Hepatocyte (in vitro differentiated cells): ENCODE measurements at places on chromosomes 3 and 15.

DNA sequence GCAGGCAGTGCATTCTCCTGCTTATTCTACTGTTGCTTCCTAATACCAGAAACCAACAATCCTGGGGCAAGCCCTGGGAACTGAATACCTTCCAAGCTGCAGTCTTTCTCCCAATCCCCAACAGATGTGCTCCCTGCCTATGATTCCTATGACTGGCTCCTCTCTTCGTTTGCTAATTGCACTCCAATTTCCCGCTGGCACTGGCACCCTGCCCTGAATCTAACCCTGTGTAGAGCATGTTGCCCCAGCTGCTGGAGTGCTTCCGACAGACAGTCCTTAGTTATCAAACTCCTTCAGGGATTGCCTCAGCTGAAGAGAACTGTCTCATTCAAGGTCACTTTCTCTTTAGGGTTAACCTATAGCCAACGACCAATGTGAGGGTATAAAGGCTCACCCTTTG, 214.1 kb downstream of the NECTIN3 start:
- no peak for DNase-seq

GRCh38 chr15:64702816-64703631, 72.4 kb downstream of the RBPMS2 start:
- peak; percentile 98 for DNase-seq

- DNase-seq = no peak
These were observed 126.4 kb downstream of the SHQ1 start for GRCh38 chr3:72721683-72722381.

- no peak for DNase-seq
These were observed 87.4 kb downstream of the BCHE start for GRCh38 chr3:165749821-165750220.

DNA sequence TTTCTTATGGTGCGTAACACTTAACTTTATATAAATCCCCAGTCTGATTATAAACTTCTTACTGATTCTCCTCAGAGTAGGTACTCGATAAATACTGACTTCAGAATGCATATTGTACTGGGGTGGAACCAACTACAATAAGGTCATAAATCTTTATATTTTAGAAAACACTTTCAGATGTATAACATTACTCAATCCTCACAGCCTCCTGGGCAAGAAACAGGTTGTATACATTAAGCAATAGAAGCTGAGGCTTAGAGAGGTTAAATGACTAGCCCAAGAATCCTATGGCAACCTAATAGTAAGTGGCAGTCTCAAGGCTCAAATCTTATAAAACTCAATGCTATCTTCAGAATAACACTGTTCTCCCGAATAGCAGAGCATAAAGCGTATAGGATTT, 9.1 kb downstream of the VPS13C start:
- DNase-seq = no peak

- DNase-seq = no peak
These were observed 54.8 kb downstream of the MYO9A start for GRCh38 chr15:72063186-72063585.

GRCh38 chr3:185423178-185423577, 60.2 kb downstream of the MAP3K13 start:
- no peak for DNase-seq

GRCh38 chr3:124559846-124560574, 170.2 kb upstream of the UMPS start:
- DNase-seq = peak; percentile 91

DNA sequence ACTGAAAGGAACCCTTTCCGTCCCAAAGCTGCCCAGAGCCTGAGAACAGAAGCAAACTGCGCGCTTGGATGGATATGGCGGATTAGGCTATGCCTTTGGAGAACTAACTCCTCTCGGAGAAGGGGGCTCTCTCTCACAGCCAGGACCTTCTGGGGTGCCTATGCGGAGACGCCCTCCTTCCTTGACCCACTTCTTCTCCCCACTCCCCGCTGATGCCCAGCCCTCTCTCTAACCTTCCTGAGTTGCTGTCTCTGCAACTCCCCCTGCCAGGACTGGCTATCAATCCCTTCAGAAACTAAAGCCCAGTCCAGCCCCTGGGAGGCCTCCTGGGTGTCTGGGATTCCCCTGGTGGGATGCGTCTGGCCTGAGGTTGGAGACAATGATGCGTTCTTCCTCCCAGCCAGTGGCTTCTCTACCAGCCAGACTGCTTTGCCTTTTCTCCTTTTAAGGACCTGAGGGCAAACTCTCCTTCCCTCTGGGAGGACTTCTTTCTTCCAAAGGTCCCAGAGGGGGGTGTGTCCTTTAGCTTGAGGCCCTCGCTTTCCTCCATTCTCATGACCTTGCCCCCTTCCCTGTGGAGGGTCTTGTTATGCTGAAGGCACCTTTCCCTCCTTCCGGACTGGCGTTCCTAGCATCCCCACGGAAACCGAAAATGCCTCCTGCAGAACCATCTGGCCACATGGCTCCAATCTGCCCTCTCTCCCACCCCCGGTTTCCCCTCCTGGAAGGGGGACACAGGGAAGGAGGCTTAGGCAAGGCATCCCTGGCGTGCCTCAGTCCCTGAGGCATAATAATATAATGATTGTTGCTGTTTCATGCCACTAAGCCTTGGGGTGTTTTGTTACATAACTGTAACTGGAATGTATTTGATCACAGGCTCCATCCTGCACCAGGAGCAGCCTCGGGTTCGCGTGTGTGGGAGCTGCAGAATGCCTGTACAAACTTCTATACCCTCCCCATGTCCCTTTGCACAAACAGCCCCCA, 63.4 kb upstream of the C15orf39 start:
- no peak for DNase-seq

GRCh38 chr3:158295771-158296170, 185.9 kb downstream of the RSRC1 start:
- no peak for DNase-seq

DNA sequence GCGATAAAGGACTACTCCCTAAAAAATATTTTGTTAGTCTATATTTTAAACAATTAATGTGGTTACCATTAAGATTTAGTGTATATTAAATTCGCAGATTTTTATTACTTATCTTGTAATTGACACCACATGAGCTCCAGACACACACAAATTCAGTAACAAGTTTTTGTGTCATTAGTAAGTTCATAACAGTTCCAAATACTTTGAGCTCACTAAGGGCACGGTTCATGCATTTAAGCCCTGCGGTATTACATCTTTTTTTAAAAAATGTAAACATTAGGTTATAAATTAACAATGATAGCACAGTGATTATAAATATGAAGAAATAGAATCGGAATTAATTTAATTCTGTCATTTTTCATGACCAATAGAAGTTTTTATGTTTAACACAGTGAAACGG, 317.3 kb downstream of the ZNF385D start:
- no peak for DNase-seq

DNA sequence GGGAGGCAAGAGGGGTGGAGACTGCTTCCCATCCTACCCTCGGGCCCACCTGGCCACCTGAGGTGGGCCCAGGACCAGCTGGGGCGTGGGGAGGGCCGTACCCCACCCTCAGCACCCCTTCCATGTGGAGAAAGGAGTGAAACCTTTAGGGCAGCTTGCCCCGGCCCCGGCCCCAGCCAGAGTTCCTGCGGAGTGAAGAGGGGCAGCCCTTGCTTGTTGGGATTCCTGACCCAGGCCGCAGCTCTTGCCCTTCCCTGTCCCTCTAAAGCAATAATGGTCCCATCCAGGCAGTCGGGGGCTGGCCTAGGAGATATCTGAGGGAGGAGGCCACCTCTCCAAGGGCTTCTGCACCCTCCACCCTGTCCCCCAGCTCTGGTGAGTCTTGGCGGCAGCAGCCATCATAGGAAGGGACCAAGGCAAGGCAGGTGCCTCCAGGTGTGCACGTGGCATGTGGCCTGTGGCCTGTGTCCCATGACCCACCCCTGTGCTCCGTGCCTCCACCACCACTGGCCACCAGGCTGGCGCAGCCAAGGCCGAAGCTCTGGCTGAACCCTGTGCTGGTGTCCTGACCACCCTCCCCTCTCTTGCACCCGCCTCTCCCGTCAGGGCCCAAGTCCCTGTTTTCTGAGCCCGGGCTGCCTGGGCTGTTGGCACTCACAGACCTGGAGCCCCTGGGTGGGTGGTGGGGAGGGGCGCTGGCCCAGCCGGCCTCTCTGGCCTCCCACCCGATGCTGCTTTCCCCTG, 2.2 kb upstream of the FES start:
- no peak for DNase-seq

GRCh38 chr15:51299187-51300015, 39.0 kb downstream of the CYP19A1 start:
- DNase-seq = peak; percentile 33

GRCh38 chr3:42530073-42530472, 27.6 kb downstream of the VIPR1 start:
- no peak for DNase-seq

GRCh38 chr3:149646181-149646766, 11.6 kb downstream of the WWTR1 start:
- no peak for DNase-seq

- peak; percentile 55 for DNase-seq
These were observed 435 bp downstream of the RAB27A start for GRCh38 chr15:55289011-55289745.

GRCh38 chr3:27985369-27986035, 255.9 kb upstream of the CMC1 start:
- DNase-seq = no peak

- DNase-seq = no peak
These were observed 195.8 kb downstream of the CD47 start for GRCh38 chr3:107894998-107895397.

GRCh38 chr3:105957722-105958121, 88.9 kb upstream of the CBLB start:
- DNase-seq = no peak

GRCh38 chr3:66642484-66642883, 141.7 kb upstream of the LRIG1 start:
- DNase-seq = peak; percentile 25

DNA sequence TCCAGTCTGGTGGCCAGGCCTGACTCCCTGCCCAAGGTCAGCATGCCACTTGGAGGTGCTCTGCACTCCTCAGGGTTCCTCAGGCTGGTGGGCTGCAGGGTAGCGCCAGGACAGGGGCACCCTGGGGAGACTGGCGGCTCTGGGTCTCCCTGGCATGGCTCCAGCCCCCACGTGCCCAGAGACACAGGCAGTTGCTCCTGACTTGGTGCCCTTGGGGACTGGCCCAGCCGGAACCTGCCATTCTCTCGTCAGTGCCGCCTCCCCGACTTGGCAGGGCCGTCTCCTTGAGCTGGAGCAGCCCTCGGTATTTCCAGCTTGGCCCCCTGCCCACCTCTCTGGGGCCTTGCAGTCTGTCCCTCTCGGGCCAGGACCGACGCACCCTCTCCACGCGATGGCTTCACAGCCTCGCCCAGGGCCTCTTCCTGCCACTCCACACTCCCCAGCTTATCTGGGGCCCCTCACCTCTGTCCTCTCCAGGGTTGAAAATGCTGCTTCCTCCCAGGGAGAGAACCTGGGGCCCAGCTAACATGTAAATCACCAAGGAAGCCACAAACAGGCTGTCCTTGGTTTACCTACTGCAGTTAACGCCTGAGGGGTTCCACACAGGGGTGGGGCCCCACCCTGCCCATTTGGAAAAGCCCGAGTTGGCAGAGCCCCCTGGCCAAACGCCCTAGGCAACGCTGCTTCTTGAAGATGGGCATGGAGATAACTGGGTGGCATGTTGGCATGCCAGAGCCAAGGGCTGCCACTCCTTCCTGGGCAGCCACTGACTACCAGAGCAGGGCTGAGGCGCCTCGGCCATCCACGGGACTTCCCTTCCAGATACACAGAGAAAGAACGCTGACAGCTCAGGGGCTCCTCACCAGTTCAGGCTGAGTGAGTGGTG, 61.4 kb downstream of the SMAD6 start:
- peak; percentile 61 for DNase-seq

DNA sequence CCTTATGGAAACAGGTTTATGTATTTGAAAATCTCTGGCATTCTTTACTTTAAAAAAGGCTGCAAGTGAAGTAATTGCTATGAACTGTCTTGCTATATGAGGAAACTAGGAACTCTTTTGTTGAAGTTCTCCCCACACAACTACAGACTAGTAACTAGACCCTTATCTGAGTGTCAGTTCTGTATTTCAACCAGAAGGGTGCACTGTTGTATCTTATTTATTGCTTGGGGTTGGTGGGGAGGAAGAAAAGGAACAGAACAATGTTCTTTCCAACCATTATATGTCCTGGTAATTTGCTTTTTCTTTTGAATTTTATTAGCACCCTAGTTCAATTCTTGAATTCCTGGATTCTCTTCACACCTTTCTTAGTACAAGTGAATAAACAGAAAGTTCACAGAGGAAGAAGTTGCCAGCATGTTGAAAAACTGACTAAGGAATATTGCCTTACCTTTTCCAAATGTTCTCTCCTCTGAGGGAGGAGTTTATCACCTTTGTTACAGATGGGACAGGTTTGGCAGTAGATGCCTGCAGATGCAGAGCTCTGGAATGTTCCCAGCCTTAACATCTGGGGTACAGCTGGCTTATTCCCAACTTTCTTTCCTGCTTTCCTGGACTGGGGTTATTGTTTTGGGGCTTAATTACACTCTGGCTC, 162.4 kb upstream of the CFAP20DC start:
- DNase-seq = peak; percentile 67

GRCh38 chr15:92715758-92716157, 60.2 kb upstream of the FAM174B start:
- DNase-seq = peak; percentile 44

- peak; percentile 24 for DNase-seq
These were observed 90.4 kb upstream of the PHLDB2 start for GRCh38 chr3:111768571-111769100.

GRCh38 chr15:43544266-43544665, 26.9 kb downstream of the MAP1A start:
- DNase-seq = no peak

DNA sequence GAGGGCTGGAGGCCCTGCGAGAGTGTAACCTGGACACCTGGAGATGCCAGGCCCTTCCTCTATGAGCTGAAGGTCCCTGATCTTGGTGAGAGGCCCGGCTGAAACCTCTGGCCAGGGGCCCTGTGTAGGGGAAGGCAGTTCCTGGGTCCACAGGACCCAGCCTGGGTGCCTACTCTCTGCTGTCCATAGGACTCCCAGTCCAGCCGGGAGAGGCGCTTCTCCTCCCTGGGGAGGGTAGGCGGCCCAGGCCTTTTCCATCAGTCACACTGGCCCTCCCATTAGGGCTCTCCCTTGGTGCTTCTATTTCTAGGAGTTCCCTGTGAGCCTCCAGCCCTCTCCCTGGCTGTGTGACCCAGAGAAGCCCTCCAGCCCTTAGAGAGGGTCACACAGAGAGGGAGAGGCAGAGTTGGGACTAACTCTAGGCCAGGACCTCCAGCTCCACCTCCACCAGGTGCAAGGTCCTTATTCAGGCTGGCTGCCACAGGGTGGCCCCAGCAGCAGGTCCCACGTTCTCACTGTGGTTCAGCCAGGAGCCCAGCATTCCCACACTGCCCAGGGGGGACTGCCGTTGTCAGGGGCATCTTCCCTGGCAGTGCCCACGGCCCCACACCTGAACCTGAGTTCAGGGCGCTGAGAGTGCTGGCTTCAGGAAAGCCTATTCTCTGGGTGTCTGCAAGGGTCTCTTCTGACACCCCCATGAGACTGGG, 146.8 kb downstream of the SMAD6 start:
- no peak for DNase-seq

DNA sequence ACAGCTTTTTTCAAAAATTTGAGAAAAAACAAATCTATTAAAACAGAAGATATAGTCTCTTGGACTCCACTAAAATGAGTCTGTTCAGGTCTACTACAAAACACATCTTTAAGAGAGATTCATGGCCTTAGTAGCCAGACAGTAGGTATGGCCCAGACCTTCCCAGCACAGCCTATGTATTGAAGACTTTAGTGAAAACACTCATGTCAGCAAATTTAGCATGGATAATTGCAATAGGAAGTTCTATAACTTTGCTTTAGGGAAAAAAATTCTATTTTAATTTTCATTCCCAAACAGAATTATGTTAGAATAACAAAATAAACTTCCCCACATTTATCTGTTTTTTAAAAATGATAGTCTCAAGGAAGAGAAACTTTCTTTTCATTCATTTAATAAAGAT, 976.6 kb downstream of the FHIT start:
- no peak for DNase-seq
